ENCODE measurements at places on chromosomes 5 and 9.

- no peak for DNase-seq
Measured at GRCh38 chr5:139566611-139567010, 5.5 kb downstream of the UBE2D2 start.

DNA sequence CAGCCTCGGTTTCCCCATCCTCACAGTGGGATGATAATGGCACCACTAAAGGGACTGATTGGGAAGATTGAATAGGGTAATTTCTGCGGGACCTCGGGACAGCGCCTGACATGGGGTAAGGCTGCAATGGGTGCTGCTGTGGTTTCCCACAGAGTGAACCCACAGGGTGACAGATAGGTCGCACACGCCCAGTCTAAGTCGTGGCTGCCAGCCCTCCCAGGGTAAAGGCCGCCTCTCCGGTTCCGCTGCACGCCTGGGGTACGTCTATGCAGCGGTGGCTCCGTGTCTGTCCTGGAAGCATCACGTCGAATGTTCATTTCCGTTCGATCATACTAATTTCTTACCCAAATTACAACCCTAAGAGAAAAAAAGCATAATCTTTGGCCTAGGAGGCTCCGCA, 631 bp downstream of the CFAP77 start:
- no peak for DNase-seq

DNA sequence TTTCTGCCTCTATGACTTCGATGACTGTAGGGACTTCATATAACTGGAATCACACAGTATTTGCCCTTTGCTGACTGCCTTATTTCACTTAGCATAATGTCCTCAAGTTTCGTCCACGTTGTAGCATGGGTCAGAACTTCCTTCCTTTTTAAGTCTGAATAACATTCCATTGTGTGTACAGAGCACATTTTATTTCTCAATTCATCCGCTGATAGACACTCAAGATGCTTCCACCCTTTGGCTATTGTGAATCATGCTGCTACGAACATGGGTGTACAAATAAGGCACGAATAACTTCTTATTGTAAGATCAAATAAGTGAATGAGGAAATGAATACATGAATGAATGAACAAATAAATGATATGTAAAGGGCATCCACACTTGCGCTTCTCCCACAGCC, 13.0 kb downstream of the BARX1 start:
- no peak for DNase-seq

- no peak for DNase-seq
Measured at GRCh38 chr5:76351577-76351976, 51.5 kb upstream of the IQGAP2 start.

GRCh38 chr9:13606586-13606985, 327.1 kb upstream of the MPDZ start:
- DNase-seq = no peak

DNA sequence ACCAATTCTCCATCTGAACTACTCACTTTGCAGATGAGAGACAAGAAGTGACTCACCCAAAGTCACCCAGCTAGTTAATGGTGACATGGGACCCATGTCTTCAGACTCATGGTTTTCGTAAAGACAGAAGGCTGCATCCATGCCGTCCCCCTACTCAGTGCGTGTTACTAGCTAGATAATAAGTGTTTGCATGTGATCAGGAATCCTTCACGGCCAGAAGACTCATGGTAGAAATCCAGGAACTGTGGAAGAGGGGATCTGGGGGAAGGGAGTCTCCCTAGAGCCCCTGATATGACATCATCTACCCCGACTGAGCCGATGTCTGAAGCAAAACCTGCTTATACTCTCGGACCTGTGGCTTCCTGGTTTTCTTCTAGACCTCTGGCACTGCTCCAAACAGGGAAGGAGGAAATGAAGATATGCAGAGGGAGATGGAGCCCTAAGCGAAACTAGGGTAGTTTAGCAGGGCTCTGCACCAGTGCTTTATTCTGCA, 3.3 kb downstream of the RNF183 start:
- DNase-seq = no peak

DNA sequence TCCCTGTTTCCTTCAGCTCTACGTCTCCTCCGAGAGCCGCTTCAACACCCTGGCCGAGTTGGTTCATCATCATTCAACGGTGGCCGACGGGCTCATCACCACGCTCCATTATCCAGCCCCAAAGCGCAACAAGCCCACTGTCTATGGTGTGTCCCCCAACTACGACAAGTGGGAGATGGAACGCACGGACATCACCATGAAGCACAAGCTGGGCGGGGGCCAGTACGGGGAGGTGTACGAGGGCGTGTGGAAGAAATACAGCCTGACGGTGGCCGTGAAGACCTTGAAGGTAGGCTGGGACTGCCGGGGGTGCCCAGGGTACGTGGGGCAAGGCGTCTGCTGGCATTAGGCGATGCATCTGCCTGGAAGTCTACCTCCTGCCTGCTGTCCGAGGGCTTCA, 27.7 kb downstream of the ABL1 start:
- DNase-seq = no peak

DNA sequence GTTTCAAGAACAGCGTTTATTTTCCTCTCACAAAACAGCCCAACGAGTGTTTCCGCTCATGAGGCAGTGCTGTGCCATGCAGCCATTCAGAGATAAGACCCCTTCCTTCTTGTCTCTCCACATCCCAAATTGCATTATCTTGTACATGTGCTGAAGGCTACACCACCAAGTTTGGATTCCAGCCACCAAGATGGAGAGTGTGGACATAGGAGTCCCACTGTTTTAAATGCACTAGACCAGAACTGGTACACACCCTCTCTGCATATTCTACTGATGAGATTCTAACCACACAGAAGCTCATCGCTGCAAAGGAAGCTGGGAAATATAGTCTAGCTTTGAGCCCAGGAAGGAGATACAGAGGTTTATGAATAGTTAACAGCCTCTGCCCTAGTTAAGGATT, 509.4 kb downstream of the NFIB start:
- DNase-seq = no peak

GRCh38 chr9:115997923-115998322, 155.7 kb upstream of the PAPPA start:
- DNase-seq = no peak

- DNase-seq = no peak
Measured at GRCh38 chr5:66796305-66797292, 200.4 kb downstream of the MAST4 start.

Data from hippocampal formation (tissue), 2 donors.